ENCODE measurements at places on chromosomes 4 and X.

DNA sequence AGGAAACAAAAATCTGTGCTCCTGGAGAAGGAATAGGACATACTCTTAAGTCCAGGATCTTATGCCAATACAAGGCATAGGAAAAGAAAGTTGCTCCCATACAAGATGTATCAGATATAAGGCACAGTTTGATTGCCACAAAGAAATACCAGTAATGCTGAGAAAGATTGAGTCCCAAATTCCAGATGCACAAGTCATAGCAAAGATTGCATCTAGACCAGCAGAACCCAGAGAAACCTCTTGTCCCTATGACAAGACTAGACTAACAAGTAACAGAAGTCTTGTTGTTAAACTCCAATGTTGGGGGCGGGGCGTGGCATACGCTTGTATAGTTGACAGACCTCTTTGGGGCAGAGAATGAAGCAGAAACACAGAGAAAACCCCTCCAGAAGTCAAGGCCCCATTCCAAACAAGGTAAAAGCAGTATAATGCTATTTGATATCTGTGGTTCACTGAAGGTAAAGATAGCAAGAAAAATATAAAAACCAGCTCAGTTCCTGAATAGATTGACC, 671.5 kb upstream of the GRIA3 start:
- no peak for DNase-seq

GRCh38 chr4:10096201-10096977, 20.2 kb downstream of the WDR1 start:
- peak; percentile 70 for DNase-seq

GRCh38 chr4:161546902-161547301, 616.9 kb downstream of the FSTL5 start:
- no peak for DNase-seq

- no peak for DNase-seq
These were observed 56.9 kb upstream of the SMIM10 start for GRCh38 chrX:134933911-134934310.

DNA sequence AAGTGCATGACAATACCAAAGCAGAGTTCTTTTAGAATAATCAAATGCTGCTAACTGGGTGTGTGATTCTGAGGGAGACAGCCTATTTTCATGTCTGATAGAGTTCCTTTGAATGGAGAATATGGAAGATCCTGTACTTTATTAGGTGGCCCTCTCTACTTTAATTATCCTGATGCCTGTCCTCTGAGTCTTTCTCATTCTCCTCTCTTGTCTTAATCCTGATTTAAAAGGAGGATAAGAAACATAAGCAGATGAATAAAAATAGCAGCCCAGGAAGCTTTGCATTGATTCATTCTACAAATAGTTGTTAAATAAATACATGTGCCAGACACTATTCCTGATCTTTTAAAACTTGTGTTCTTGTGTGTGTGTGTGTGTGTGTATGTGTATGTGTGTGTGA, 387.3 kb downstream of the SPRY1 start:
- no peak for DNase-seq

DNA sequence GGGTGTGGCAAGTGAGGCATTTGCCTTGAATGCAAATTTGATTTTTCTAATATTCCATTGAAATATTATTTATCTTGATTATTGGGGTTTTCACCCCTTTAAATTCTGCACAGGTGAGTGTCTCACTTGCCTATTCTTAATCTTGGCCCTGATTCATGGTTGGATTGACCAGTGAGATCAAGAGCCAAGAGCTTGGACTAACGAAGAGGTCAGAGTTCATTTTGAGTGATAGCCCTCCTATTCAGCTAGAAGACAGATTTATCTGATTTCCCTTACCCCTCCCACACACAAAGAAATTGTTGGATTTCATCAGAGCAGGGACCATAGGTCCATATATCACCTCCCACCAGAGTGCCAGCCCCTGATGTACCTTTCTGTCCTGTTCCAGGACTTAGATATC, 11.6 kb upstream of the ACOT9 start:
- DNase-seq = no peak

DNA sequence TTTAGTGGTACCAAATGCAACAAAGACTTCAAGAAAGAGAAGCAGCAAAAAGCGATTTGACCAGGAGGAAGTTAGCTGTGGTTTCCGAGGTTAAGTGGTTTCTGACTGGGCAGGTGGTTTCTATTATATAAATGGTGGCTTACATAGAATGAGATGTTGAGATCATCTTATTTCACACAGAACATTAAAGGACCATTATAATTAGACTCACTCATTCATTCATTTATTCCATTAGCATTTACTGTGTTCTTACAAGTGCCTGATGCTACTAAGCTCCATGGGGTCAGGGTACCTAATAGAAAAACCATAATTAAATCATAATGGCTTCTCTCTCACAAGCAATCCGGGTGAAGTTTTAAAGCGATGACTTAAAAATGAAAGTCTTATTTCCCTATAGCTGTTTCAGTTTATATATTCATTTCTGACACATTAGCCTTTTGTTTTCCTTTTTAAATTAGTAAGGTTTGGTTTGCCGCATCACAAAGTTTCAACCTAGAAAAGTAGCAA, 10.6 kb downstream of the TSPAN6 start:
- no peak for DNase-seq

GRCh38 chr4:126992910-126993309, 639.8 kb upstream of the INTU start:
- DNase-seq = no peak

GRCh38 chr4:85761803-85762528, 287.0 kb downstream of the ARHGAP24 start:
- no peak for DNase-seq

DNA sequence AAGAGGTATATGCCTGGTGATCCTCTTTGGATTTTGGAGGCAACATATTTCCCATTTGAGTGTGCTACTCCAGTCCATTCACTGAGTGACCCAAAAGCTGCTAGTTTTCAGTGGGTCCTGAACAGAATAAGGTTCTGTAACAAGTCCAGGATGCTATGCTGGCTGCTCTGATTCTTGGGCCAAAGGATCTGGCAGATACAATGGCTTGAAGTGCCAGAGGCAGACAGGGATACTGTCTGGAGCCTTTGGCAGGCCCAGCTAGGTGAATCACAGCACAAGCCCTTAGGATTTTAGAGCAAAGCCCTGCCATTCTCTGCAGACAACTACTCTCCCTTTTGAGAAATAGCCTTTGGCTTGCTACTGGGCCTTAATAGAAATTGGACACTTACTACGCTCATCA, 40.6 kb downstream of the DCHS2 start:
- DNase-seq = no peak

DNA sequence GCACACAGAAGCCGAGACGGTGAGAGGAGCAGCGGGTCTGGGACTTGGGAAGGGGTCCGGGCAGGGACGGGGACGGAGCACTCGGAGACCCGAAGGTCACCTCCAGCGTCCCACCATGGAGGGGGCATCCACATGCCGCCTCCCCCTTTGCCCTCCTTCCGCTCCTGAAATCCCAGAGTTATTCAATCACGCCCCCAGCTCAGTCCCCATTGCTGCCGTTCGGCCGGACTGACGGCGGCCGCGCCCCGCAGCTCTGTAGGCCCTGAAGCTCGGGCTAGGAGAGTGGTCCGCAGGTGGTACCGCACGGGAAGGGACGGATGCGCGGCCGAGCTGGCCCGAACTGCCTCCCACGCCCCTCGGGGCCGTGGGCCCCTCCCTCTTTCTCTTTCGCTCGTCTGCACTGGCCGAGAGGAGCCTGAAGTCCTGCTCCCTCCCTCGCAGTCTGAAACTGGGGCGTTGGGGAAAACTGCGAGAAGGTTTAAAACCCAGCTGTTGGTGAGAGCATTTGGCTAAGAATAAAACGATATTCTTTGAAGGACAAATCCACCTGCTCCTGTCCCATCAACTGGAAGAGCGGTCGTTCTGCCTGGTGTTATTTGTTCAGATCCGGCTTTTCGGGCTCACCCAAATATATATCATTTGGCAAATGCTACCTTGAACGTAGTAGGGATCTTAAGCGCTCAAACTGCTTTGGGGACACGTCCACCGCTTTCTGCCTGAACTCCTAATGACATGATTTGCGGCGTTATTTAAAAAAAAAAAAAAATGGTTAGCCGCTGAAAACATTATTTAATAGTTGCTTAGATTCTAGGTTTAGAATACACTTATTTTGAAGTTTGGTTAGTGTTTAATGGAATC, 719 bp downstream of the USO1 start:
- peak; percentile 22 for DNase-seq

DNA sequence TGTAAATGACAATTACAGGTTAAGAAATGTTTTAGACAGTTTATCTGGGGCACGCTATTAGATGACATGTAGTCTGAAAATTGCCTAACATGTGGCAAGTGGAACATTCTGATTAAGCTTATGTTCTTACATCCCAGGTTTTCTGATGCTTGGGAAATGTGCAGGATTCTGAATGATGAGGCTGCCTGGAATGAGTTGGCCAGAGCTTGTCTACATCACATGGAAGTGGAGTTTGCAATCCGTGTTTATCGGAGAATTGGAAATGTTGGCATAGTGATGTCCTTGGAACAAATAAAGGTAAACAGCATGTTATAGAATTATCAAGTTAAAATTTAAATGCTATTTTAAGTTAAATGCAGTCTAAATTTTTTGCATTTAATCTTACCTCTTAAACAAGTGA, 49.3 kb downstream of the WDR19 start:
- DNase-seq = no peak

DNA sequence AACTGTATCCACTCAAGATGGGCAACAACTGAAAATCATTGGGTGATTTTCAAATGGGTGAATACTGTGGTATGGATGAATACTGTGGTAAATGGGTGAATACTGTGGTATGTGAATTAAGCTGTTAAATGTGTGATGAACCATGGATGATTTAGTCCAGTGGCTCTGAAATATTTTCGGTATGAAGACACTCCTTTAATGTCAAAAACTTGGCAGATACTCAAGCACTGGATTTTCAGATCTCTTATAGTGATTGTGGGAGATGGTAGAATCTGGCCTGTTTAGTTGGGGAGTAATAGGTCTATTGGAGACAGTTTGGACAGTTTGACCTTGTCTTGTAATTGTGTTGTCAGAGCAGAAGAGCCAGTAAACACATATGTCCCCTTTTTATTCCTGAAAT, 45.7 kb downstream of the SSX7 start:
- DNase-seq = no peak

DNA sequence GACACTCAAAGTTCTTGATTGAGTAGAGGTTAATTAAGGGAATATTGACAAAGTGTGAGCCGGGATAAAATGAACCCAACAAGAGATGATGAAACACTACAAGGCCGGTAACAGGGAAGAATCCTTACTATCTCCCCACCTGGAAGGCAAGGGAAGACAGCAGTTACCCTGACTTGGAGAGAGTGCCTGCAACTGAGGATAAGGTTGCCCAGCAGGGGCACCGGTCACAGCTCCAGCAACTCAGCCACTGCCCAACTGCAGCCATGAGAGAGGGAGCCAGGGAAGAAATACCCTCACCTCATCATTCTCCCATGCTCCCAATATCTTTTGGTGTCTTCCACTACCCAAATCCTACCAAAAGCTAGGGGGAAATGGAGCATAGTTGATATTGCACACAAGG, 212.7 kb downstream of the KCTD8 start:
- no peak for DNase-seq

GRCh38 chr4:121073004-121073435, 685 bp upstream of the NDNF start:
- DNase-seq = no peak

- DNase-seq = no peak
These were observed 11.8 kb upstream of the FGF13 start for GRCh38 chrX:138723301-138723700.

DNA sequence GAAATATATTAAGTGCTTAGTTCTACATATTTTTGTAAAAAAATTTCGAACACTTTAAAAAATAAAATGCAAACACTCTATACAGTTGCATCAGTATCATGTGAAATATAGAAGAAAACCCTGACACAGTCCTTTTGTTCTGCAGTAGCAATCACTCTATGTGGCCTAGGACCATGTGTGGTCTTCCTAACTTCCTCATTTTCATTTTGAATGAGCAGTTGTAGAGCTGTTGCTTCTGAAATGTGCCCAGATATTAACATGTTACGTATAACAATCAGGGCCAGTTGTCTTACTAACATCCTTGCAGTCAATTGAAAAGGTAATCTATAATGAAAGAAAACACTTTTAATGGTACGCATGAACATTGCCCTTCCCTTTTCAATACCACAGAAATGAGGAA, 107.9 kb downstream of the ZNF827 start:
- no peak for DNase-seq

DNA sequence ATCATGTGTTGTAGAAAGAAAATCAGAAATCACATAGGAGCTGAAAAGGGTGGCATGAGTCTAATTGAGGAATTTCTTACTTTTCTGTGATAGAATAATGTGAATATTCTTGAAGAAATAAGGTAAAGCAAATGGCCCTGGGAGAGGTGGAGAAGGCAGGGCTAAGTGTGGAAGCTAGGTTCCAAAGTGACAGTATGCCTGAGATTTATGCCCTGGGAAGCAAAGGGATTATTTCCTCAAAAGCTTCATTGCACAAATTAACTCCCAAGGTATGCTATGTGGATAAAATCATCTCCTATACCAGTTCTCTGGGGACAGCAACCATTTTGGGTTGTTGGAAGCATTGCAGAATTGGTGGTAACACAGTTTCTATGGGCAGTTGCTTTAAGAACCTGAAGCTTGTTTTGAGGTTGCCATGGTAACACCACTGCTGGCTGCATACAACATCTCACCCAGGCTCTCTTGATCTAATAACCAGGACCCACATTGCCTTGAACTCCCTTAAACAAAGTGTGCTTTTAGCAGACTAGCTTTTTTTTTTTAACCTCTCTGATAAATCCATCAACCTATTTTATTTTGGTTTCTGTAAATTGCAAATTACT, 21.0 kb downstream of the MAOA start:
- DNase-seq = no peak

GRCh38 chr4:42671431-42672194, 14.7 kb upstream of the ATP8A1 start:
- no peak for DNase-seq

DNA sequence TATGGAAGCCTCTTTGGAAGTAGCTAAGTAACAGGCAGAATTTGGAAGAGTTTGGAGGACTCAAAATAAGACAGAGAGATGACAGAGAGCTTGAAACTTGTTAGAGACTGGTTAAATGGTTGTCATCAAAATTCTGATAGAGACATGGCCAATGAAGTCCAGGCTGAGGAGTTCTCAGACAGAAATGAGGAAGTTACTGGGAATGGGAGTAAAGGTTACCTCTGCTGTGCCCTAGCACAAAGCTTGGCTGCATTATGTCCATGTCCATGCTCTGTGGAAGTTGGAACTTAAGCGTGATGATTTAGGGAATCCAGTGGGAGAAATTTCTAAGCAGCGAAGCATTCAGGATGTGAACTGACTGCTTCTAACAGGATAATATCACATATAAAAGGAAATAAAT, 146.2 kb upstream of the NDST4 start:
- no peak for DNase-seq

- DNase-seq = no peak
These were observed 219.7 kb downstream of the DCLK2 start for GRCh38 chr4:150297861-150298474.

DNA sequence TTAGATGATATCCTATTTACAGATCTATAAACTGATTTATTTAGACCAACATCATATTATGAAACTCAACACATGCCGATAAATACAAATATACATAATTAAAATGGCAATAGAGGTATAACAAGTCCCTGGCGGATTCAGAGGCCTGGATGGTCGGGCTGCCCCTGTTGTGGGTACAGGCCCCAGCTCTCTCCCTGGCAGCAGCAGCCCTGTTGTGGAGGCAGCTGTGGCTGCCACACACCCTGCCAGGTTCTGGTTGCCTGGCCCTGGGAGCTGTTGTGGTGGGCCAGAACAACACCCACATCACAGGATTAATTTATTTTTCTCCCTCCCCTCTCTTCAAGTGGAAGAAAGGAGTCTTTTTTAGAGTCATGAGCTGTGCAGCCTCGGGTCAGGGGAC, 12.1 kb upstream of the TCEAL2 start:
- no peak for DNase-seq

GRCh38 chr4:52716364-52717151, 34.7 kb downstream of the ERVMER34-1 start:
- no peak for DNase-seq
